ENCODE measurements at places on chromosomes 4 and X. TPM values are rescaled to one million over a fixed set of nuclear protein-coding genes. Genes with fewer than 3 reads are reported as not detected.

- H3K27ac ChIP-seq: no peak overlapping the region
- no peak overlapping the region for H3K4me3 ChIP-seq
- no peaks in the 10 kb centered on the region for H3K4me1 ChIP-seq
Observed at GRCh38 chrX:8873956-8874355, 72.8 kb upstream of the FAM9A start.

DNA sequence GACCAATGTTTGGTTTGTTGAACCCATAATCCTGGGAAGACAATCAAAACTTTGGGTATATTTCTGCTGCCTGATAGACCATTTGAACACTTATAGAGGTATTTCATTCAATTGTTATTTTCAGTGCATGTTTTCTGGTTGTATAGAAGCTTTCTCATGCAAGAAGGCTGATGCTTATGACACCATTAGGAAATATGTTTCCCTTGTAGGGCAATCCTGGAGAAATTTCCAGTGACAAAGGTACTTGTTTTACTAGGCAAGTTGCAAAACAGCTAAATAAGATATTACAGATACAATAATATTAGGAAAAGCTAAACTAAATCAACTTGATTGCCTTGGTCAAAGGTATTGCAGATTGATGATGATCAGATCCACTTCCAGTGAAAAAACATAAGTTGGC is 32.8 kb upstream of the FGF2 start:
- no peak overlapping the region for H3K27ac ChIP-seq
- H3K4me1 ChIP-seq: peaks cover 3% of the 10 kb centered on the region
- H3K27me3 ChIP-seq: no peaks in the 10 kb centered on the region
- no peak overlapping the region for H3K4me3 ChIP-seq

GRCh38 chrX:100647095-100647494 is 3.1 kb downstream of the SRPX2 start:
- H3K4me3 ChIP-seq: no peak overlapping the region
- no peak overlapping the region for H3K27ac ChIP-seq
- no peak for DNase-seq
- H3K36me3 ChIP-seq: no peaks in the 10 kb centered on the region

GRCh38 chr4:149719806-149720205 is 95.8 kb downstream of the IQCM start:
- H3K27ac ChIP-seq: no peak overlapping the region
- no peaks in the 10 kb centered on the region for H3K36me3 ChIP-seq
- no peaks in the 10 kb centered on the region for H3K27me3 ChIP-seq
- no peak for DNase-seq
- no peak overlapping the region for H3K4me3 ChIP-seq
- no peaks in the 10 kb centered on the region for H3K4me1 ChIP-seq

GRCh38 chrX:108156934-108157466 is 65.4 kb downstream of the ATG4A start:
- DNase-seq: no peak
- no peaks in the 10 kb centered on the region for H3K4me1 ChIP-seq
- no peaks in the 10 kb centered on the region for H3K36me3 ChIP-seq
- H3K27me3 ChIP-seq: no peaks in the 10 kb centered on the region
- H3K4me3 ChIP-seq: no peak overlapping the region

GRCh38 chrX:112945826-112946225 is 105.2 kb upstream of the AMOT start:
- no peaks in the 10 kb centered on the region for H3K27me3 ChIP-seq
- no peak for DNase-seq
- H3K27ac ChIP-seq: no peak overlapping the region
- H3K4me1 ChIP-seq: no peaks in the 10 kb centered on the region
- no peak overlapping the region for H3K4me3 ChIP-seq

The STPG2 gene
- 0.13 TPM for total RNA-seq

The SOD3 gene
- total RNA-seq: 5.4 TPM

- no peaks in the 10 kb centered on the region for H3K36me3 ChIP-seq
- no peaks in the 10 kb centered on the region for H3K4me1 ChIP-seq
- H3K4me3 ChIP-seq: no peak overlapping the region
- no peaks in the 10 kb centered on the region for H3K27me3 ChIP-seq
- no peak for DNase-seq
Observed at GRCh38 chrX:7168371-7168770, 20.4 kb upstream of the PUDP start.

GRCh38 chr4:85228264-85228663 is 246.7 kb upstream of the ARHGAP24 start:
- no peak for DNase-seq
- no peaks in the 10 kb centered on the region for H3K36me3 ChIP-seq
- H3K27me3 ChIP-seq: no peaks in the 10 kb centered on the region
- no peak overlapping the region for H3K4me3 ChIP-seq
- no peaks in the 10 kb centered on the region for H3K4me1 ChIP-seq

The TIMM17B gene
- 79.8 TPM for total RNA-seq

DNA sequence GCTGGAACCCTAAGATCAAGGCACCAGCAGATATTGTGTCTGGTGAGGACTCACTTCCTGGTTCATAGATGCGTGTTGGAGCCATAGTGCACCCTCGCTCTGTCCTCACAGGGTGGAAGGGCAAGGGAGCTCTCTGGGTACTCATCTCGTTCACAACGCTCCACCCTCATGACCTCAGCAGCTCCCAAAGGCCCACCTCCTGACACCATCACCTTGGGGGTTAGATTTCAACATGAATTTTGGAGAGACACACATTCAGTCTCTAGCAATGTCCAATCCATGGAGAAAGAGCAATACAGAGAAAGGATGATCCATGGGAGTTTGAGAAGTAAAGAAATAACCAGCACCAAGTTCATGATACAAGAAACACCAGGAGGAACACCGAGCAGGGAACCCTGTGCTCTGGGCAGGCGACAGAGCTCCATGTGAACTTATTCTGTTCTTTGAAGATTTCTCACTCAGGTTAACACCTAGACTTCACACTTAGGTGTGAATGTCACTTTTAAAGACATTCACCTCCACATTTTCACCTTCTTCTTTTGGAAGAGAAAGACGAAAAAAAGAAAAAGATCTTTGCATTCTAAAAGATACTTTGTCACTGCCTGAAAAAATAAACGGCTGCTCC is 171.8 kb upstream of the FAM9B start:
- DNase-seq: no peak
- no peaks in the 10 kb centered on the region for H3K36me3 ChIP-seq
- H3K27me3 ChIP-seq: no peaks in the 10 kb centered on the region
- H3K27ac ChIP-seq: no peak overlapping the region
- H3K4me1 ChIP-seq: no peaks in the 10 kb centered on the region
- H3K4me3 ChIP-seq: no peak overlapping the region

The GSX2 gene
- total RNA-seq: not detected

DNA sequence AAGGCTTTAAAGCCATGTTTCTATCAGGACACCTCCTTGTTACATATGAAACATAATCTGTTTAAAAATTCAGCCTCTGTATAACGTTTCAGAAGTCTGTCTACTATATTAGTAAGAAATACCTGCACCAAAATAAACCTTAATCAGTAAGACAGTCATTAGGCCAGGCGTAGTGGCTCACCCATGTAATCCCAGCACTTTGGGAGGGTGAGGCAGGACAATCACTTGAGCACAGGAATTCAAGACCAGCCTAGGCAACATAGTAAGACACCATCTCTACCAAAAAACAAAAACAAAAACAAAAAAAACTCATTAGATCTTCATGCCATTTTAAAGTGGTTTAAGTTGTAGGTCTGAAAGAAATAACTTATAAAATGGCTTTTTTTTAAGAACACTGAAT is 107.5 kb upstream of the STIM2 start:
- DNase-seq: no peak
- H3K27me3 ChIP-seq: no peaks in the 10 kb centered on the region
- H3K36me3 ChIP-seq: no peaks in the 10 kb centered on the region
- H3K4me3 ChIP-seq: no peak overlapping the region
- no peaks in the 10 kb centered on the region for H3K4me1 ChIP-seq
- no peak overlapping the region for H3K27ac ChIP-seq

The SFRP2 gene
- total RNA-seq: 5.3 TPM

DNA sequence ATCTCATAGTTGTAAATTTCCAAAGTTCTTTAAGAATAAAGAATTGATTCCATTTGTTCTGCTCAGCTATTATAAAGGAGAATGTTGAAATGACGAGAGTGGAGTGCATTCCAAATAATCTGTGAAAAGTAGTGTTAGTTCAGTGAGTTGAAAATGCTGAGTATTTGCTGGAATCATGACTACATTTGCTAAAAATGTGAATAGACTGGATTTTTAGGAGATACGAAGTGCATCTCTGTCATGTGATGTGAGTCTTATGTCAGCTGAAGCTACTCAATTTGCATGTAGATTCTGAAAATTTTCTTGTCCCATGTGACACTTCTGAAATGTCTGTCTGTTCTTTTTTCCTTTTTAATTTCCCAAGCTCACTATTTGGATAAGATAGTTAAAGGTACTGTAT is 206.0 kb downstream of the DCTD start:
- no peak for DNase-seq
- H3K4me3 ChIP-seq: no peak overlapping the region
- peaks cover 21% of the 10 kb centered on the region for H3K27me3 ChIP-seq
- H3K36me3 ChIP-seq: no peaks in the 10 kb centered on the region
- peaks cover 11% of the 10 kb centered on the region for H3K4me1 ChIP-seq
- H3K27ac ChIP-seq: no peak overlapping the region

DNA sequence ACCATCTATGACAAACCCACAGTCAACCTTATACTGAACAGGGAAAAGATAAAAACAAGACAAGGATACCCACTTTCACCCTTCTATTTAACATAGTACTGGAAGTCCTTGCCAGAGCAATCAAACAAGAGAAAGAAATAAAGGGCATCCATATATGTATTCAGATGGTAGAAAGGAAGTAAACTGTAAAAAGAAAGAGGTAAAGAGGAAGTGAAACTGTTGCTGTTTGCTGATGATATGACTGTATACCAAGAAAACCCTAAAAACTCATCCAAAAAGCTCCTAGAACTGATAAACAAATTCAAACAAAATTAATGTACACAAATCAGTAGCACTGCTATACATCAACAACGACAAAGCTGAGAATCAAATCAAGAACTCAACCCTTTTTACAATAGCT is 538.7 kb upstream of the PABPC4L start:
- H3K27me3 ChIP-seq: no peaks in the 10 kb centered on the region
- H3K36me3 ChIP-seq: no peaks in the 10 kb centered on the region
- H3K27ac ChIP-seq: no peak overlapping the region
- no peak overlapping the region for H3K4me3 ChIP-seq

DNA sequence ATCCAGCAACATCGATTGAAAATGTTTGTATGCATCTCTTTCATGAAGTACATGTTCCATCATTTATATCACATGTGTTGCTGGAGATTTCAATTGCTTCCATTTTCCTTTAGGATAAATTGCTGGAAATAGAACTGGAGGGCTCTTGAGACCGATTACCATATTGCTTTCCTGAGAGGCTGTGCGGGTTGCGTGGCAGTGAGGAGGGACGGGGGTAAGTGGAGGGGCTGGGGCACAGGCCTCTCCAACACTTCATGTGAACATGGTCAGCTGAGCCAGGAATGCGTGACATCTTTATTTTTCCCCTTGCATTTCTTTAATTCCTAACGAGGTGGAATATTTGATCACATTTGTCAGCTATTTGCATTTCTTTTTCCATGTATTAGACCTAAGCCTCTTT is 144.6 kb downstream of the TBL1X start:
- no peaks in the 10 kb centered on the region for H3K27me3 ChIP-seq
- H3K36me3 ChIP-seq: no peaks in the 10 kb centered on the region
- H3K4me3 ChIP-seq: no peak overlapping the region
- no peak overlapping the region for H3K27ac ChIP-seq

The STAP1 gene
- total RNA-seq: not detected

DNA sequence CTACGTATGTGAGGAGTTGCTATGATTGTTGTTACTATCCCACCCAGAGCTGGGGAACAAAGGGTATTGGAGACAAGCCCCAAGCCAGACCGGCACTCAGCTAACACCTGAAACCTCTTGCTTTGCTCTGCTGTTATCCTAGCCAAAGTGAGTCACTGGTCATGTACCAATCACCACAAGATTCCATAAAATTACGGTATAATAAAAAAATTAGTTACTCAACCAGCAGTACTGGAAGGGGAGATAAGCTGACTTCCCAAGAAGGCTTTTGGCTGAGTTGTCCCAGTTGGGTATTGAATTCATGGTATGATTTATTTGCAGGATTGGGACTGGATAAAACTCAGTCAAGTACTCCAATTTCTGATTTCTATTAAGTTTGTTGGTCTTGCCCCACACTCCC is 5.3 kb downstream of the EDA2R start:
- no peaks in the 10 kb centered on the region for H3K4me1 ChIP-seq
- no peaks in the 10 kb centered on the region for H3K27me3 ChIP-seq
- no peak for DNase-seq
- no peaks in the 10 kb centered on the region for H3K36me3 ChIP-seq

The F8A3 gene
- total RNA-seq: 6.2 TPM

- H3K27ac ChIP-seq: no peak overlapping the region
- DNase-seq: no peak
- no peaks in the 10 kb centered on the region for H3K36me3 ChIP-seq
- H3K27me3 ChIP-seq: no peaks in the 10 kb centered on the region
- no peak overlapping the region for H3K4me3 ChIP-seq
Observed at GRCh38 chr4:153045111-153045982, 109.2 kb downstream of the FHDC1 start.

GRCh38 chr4:152698089-152698499 is 18.3 kb upstream of the TMEM154 start:
- H3K4me1 ChIP-seq: peaks cover 3% of the 10 kb centered on the region
- no peaks in the 10 kb centered on the region for H3K36me3 ChIP-seq
- peak; percentile 25 for DNase-seq
- no peaks in the 10 kb centered on the region for H3K27me3 ChIP-seq
- no peak overlapping the region for H3K4me3 ChIP-seq

DNA sequence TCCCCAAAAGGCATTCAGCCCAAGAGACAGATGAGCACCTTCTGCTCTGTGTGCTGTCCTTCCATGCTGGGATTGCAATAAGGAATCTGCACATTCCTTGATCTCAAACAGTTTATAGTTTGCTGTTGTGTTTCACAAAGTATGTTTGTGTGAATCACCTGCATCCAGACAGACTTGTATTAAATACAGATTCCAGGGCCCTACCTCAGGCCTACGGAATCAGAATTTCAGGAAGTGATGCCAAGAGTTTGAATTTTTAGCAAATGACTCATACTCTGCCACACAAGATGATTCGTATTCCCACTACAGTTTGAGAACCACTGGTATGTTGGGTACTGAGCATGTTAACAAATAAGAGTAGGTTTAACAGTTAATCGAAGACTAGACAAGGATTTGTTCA is 7.0 kb downstream of the VAMP7 start:
- H3K27me3 ChIP-seq: no peaks in the 10 kb centered on the region
- no peaks in the 10 kb centered on the region for H3K4me1 ChIP-seq
- no peak for DNase-seq
- no peak overlapping the region for H3K27ac ChIP-seq
- no peak overlapping the region for H3K4me3 ChIP-seq

- no peaks in the 10 kb centered on the region for H3K4me1 ChIP-seq
- H3K27ac ChIP-seq: no peak overlapping the region
Observed at GRCh38 chrX:15087747-15088146, 182.1 kb downstream of the ASB9 start.

GRCh38 chrX:9542761-9543111 is 77.9 kb downstream of the TBL1X start:
- H3K4me3 ChIP-seq: no peak overlapping the region
- H3K27ac ChIP-seq: peak overlapping the region; percentile 61
- H3K4me1 ChIP-seq: no peaks in the 10 kb centered on the region
- no peaks in the 10 kb centered on the region for H3K36me3 ChIP-seq
- DNase-seq: no peak
- no peaks in the 10 kb centered on the region for H3K27me3 ChIP-seq

Measured in endodermal cell (in vitro differentiated cells).